ENCODE measurements at places on chromosomes 16 and 17.

- DNase-seq: no peak
Observed at GRCh38 chr16:87445486-87445885, 47.3 kb downstream of the ZCCHC14 start.

DNA sequence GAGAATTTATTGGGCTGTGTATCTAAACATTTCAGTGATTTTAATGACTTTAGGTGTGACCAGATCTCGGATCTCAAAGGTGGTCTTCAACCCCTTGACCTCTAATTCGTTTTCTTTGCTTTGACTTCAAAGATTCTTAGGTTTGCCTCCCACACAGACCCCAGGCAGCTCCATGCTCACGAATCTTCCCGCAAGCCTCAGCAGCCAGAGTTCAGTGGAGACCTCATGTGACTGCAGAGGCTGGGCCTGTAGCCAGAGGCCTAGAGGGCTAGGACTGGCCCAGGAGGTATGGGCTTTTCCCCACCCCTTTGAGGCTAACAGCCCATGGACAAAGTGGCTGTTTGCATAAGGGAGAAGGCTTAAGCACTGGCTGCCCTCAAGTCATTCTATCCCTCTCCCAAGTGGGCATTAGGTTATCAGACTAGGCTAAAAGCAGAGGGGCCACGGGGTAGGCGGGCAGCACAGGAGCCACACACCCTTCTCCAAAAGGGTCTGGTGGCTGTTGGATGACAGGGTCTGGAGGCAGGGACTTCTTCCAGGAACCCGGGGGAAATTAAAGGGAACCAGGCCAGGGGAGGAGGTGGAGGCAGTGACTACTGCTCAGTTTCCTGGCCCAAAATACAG, 3.0 kb downstream of the HIRIP3 start:
- DNase-seq: no peak

GRCh38 chr16:3716831-3717234, 491 bp downstream of the TRAP1 start:
- no peak for DNase-seq

DNA sequence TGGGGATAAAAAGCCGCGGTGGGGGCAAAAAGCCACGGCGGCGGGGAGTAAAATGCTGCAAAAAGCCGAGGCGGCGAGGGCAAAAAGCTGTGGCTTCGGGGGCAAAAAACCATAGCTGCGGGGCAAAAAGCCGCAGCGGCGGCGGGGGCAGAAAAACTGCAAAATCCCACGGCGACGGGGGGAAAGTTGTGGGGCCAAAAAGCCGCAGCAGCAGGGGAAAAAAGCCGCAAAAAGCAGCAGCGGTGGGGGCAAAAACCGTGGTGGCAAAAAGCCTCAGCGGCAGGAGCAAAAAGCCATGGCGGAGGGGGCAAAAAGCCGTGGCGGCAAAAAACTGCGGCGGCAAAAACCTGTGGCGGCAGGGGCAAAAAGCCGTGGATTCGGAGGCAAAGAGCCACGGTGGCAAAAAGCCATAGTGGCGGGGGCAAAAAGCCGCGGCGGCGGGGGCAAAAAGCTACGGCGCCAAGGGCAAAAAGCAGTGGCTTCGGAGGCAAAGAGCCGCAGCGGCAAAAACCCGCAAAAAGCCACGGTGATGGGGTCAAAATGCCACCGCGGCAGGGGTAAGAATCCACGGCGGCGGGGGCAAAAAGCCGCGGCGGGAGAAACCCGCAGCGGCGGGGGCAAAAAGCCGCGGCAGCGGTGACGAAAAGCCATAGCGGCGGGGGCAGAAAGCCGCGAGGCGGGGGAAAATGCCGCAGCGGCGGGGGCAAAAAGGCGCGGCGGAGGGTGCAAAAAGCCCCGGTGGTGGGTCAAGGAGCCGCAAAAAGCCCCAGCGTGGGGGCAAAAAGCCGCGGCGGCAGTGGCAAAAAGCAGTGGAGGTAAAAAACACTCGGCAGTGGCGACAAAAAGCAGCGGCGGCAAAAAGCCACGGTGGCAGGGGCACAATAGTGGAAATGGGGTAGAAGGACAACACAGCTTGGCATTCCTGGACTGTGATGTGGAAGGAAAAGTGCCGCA, 192.8 kb downstream of the SHCBP1 start:
- no peak for DNase-seq

DNA sequence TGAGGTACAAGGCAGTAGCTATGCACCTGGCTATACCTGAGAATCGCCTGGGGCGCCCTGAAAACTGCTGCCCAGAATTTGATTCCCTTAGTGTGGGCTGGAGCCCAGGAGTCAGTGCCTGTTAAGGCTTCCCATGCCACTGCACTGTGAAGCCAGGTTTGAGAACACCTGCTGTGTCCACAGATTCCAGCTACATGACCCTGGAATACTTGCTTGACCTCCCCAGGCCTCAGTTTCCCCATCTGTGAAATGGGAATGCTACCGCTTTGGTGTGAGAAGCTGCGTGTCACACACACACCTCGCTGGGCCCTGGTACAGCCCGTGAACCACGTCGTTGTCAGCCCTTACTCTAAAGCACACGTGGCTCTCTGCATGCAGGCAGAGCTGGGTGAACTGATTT, 271.0 kb downstream of the C16orf95 start:
- no peak for DNase-seq

- DNase-seq: no peak
Observed at GRCh38 chr16:57578521-57579360, 36.3 kb downstream of the ADGRG5 start.

DNA sequence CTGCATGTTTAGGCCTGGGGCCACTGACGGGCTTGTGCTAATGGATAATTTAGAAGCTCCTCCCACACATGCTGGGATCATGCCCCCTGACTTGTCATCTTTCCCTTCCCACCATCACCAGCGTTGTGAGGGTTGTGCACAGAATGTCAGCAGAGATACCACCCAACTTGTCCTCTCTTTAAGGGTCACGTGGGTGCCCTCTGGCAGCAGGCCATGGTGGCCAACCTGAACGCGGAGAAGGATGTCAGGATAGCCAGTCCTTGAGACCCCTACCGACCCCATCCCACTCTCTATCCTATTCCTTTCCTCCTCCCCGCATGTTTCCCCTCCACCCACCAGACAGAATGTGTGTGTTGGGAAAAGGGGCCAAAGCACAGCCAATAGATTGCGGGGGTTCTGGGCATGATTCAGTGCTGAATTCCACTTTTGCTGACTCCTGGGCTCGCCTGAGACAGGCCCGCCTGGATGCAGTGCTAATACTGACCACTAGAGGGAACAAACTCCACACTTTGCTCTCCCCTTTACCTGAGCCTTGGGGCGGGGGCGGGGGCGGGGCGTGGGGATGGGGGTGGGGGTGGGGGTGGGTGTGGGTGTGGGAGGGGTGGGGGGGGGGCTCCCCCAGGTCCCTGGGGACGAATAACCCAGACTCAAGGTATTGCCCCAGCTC, at the start of gene GH2:
Gene GH2 (minus strand): TSS at position 10 of the 667 bp plus-strand sequence. CDS start 143 bp downstream, outside the sequence.
- DNase-seq: no peak

DNA sequence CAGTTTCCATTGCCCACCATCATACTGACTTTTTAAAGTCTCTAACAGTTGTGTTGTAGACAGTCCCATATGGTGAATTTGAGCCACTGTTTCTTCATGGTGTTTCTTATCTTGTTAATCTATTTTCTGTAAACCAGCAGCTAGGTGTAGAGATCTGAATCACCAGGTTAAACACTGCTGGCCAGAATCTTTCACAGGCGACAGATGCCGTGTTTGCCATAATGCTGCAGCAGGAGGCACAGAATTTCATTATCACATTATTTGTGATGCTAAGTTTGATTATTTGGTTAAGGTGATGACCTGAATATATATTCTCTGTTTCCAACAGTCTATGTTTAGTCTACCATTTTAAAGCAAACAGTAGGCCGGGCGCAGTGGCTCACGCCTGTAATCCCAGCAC, 11.5 kb upstream of the CNGB1 start:
- no peak for DNase-seq

- no peak for DNase-seq
Observed at GRCh38 chr16:89687092-89687940, 827 bp downstream of the CDK10 start.

GRCh38 chr16:30519120-30520049, 7.0 kb downstream of the ZNF768 start:
- no peak for DNase-seq

DNA sequence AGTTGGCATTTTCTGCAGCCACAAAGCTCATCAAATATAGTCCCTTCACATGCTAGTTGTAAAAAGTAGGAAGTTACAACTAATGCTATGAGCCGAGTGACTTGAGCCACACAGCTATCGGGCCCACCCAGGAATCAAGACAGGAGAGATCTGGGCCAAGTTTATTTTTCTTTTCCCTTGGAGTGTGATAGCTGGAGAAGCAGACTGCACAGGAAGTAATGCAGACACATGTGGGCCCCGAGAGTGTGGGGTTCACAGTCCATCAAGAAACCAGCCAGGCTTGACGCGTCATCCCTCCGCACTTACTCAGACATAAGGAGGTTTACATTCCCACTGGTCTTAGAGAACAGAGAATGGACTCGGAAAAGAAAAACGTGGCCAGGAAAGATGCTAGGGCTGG, 403.1 kb upstream of the CDH11 start:
- no peak for DNase-seq

DNA sequence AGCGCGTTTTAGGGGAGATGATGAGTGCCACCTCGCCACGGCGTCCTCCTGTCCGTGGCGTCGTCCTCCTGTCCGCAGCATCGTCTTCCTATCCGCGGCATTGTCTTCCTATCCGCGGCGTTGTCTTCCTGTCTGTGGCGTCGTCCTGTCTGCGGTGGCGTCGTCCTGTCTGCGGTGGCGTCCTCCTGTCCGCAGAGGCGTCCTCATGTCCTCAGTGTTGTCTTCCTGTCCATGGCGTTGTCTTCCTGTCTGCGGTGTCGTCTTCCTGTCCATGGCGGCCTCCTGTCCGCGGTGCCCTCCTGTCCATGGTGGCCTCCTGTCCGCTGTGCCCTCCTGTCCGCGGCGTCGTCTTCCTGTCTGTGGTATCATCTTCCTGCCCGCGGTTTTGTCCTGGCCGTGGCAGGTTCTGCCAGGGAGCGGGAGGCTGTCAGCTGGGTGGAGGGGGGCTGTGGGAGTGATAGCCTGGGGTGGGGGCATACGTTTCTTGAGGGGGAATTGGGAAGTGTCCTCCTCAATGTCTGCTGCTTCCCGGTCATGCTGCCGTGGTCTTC, 30.9 kb downstream of the TBCD start:
- no peak for DNase-seq

DNA sequence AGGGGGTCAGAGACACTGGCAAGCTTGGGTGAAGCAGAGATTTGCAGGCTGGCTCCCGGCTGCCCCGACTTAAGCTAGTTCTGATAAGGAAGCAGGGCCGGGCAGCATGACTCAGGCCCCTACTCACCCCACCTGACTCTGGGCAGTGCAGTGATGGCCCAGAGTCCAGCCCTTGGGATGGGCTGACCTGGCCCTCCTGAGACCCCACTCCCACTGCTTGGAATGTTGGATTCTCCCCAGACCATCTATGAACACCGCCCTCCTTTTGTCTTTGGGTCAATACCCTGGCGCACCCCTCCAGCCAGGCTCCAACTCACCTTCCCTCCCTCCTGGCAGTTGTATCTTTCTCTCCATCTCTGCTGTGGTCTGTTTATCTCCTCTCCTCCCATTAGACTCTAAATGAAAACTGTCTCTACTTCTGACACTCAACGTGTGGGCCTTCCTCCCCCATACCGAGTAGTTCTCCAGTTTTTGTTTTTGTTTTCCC, 21.0 kb downstream of the LGALS3BP start:
- no peak for DNase-seq

GRCh38 chr16:81696961-81697615, 82.0 kb upstream of the PLCG2 start:
- no peak for DNase-seq

DNA sequence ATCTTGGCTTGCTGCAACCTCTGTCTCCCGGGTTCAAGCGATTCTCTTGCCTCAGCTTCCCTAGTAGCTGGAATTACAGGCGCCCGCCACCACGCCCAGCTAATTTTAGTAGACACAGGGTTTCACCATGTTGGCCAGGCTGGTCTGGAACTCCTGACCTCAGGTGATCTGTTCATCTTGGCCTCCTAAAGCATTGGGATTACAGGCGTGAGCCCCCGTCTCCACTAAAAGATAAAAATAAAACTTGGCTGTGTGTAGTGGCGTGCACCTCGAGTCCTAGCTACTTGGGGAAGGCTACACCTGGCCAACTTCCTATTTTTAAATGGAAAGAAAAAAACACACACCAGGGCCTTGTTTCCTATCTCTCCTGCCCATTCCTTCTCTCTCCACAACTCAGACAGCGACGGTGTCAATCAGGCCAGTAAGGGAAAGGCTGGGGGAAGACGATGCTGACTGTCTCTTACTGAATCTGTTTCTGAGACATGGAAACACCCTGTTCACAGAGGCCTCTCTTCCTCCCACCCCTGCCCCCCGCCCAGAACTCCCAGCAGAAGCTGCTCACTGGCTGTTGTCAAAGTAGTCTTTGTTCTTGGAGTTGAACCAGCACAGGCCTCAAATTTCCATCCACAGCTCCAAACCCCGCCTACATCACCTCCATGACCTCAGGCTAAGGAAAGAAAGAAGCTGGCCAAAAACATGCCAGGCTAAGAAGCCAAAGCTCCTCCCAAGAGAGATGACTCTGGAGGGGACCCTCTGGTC, 96.6 kb downstream of the NXN start:
- no peak for DNase-seq

- no peak for DNase-seq
Observed at GRCh38 chr16:68752602-68753001, 15.5 kb downstream of the CDH1 start.

DNA sequence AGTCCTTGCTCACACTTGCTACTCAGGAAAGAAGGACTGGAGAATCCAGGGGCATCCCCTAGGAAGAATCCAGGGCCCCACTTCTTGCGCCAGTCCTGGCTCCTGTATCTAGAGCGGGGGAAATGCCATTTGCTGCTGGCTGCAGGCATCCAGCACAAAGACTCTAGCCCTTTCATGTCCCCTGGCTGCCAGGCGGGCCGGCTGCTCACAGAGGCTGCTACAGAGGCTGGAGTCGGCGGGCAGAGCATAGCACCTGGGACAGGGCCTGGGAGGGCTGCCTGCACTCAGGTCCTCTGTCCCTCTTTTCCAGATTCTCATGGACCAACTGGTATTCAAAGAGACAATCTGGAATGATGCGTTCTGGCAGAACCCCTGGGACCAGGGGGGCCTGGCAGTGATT, 13.8 kb downstream of the SMIM5 start:
- no peak for DNase-seq
